ENCODE measurements at places on chromosomes 4 and X.

GRCh38 chrX:139120760-139121159 lies 409.2 kb upstream of the FGF13 start:
- DNase-seq: no peak

DNA sequence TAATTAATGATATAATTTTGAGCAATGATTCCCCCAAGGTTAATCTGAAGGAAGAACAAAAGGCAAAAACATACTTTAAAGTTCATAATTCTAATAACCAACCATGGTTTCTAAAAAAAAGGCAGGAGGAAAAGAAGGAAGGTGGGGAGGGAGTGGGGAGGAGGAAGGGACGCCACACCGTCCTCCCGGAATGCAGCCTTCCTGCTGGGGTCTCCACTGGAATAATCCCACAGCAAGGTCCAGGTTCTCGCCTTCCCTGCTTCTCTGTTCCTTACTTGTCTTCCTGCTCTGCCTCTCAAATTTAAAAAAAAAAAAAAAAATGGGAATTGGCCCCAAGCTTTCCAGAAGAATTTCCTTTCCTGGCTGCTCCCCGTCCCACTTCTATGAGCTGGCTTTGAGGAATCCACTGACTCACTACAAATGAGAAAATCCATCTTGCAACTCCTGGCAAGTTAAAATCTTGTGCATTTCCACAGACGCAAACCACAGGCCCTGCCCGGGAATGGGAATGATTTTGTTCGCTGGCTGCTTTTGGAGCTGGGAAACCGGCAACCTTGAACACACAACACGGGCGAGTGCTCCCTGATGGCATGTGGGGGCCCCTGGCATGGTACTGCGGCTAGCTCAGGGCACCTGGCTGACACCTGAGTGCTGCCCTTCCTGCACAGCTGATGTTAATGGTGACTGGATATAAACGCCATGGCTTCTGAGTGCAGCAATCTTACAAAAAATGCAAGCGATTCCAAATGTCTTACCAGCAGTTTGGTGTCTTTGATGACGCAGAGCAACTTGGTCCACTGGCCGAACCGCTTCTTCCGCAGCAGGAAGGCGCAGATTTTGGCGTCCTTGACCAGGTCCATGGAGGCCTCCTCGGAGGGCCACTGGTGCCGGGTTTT lies 97.0 kb downstream of the AFAP1 start:
- peak; percentile 35 for DNase-seq

- peak; percentile 86 for DNase-seq
Measured at GRCh38 chr4:83535520-83536361, at the start of gene GPAT3. GPAT3 (plus strand) TSS chr4:83536108; CDS start chr4:83536623, 515 bp downstream.

GRCh38 chr4:1658581-1658980 lies 25.5 kb downstream of the FAM53A start:
- no peak for DNase-seq

DNA sequence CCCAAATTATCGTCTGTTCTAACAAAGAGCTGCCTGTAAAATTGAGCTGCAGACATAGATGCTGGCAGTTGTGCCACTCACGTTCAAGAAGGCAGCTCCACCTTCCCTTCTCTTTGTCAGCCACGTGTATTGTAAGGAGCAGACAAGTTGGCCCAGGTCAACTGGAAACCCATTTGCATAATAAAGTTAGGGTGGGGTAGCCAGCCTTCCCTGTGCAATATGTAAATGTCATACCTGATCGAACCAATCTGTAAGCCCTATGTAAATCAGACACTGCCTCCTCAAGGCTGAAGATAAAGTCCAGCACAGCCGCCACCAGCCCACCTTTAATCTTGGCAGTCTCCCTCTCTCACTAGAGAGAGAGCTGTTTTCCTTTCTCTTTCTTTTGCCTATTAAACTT lies 117.2 kb downstream of the TMEM144 start:
- DNase-seq: no peak

- no peak for DNase-seq
Measured at GRCh38 chr4:169040559-169041261, 30.7 kb upstream of the CBR4 start.

GRCh38 chr4:4675051-4675581 lies 133.3 kb upstream of the STX18 start:
- DNase-seq: no peak

DNA sequence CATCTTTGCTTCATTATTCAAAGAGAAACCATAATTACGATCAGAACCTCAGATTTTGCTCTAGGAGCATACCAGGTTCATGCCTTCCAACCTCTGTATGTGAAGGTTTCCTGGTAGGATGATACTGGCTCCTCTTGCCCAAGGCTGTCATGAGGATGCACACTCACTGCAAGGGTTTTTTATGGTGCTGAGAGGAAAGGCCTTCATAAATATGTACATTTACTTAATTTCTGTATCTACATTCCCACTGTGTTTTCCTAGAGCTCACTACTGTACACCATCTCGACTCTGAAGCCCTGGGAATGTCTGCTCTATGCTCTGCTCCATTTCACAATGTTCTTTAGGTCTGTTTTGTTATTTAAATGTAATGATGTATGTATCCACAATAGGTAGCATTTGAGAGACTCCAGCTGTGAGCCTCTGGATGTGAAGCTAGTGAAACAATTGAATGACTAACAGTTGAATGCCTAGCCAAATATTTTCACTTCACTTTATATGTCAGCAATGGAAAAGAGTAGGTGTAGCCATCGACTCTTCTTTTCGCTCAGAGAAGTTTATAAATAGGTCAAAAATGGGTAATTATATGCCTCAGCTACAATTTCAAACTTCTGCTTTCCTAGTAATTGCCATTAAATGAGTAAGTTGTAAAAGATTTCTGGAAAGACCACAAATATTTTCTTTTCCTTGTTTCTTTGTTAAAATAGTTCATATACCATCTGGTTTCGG lies 228.0 kb downstream of the PALLD start:
- DNase-seq: no peak

DNA sequence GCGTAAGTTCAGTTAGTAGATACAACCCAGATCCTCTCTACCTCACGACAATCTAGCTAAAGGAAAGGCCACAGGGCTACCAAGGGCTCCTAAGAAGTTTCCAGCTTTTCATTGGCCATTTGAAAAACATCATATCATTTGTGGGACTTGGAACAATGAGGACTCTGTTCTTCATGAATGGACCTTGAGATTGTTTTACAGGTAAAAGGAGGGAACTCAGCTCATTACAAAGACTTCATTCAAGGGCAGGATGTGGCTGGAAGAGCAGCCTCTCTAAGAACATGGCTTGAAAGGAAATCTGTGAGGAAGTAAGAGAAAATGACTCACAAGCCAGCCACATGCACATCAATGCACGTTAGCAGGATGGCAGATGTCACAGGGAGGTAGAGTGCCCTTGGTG lies 105.9 kb upstream of the SLC7A11 start:
- DNase-seq: no peak

- no peak for DNase-seq
Measured at GRCh38 chr4:125280892-125281403, 33.8 kb upstream of the FAT4 start.

- DNase-seq: no peak
Measured at GRCh38 chr4:46850026-46850425, 59.0 kb downstream of the COX7B2 start.

GRCh38 chr4:36320117-36320896 lies 38.9 kb downstream of the DTHD1 start:
- DNase-seq: no peak

DNA sequence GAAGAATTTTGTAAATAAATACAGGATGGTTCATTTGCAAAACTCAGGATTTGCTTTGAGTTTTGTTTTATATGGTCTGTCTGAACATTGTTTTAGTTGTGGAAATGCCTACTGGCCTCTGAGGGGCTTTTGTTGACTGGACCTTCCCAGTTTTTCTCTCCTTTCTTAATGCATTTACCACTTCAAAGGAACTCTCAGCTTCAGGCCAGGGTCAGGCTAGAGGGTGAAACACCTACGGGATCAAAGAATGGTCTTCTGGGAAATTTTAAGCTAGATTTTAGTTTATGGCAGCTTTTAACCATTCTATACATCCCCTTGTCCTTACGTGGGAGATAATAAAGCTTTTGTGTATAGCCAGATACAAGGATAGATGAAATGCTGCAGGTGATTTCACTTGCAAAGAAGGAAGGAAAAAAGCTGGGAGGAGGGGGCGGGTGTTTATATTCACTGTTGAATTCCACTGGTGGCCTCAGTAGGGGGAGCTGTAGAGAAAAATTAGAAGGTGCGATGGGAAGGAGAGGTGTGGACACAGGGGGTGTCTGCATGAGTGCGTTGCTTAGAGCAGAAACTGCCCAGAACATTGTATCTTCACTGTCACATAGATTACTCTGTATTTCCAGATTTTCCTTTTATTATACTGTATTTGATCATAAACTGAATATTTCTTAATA lies 151.8 kb downstream of the TSPAN5 start:
- DNase-seq: no peak

- DNase-seq: no peak
Measured at GRCh38 chrX:65451663-65452062, 82.9 kb downstream of the LAS1L start.

GRCh38 chrX:139234898-139235297 lies 295.6 kb upstream of the F9 start:
- DNase-seq: no peak

DNA sequence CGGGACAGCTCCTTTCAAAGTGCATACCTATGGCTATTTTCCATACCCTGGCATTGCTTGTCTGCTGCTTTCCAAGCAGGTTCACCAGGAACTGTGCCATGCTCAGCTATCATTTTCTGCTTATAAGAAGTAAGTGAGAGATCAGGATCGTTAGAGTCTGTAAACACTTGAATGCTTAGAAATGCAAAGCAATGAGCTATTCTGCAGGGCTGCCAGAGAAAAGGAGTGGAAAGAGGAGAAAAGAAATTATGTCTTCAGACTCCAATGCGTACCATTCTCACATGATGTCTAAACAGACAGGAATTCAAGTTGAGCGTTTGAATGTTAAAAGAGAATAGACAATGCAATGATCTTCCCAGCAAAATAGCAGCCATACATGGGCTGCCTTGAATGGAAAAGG lies 245.5 kb upstream of the SLC7A11 start:
- no peak for DNase-seq

GRCh38 chr4:152351080-152351479 lies 184.8 kb downstream of the FBXW7 start:
- no peak for DNase-seq

DNA sequence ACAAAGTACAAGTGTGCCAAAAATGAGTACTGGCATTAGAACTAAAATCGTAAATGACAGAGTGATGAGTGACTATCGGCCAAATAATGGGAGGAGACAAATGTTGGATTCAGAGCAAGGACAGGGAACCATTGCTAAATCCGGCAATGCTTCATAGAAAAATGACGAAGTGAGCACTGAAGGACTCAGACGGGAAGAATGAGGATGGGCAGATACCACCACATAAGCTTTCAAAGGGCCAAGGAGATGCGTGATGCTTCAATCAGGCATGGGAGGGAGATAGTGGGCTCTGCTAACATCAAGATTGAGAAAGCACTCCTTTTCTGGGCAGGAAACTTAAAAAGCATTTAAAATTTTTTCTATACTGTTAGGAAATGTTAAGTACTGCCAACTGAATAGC lies 21.6 kb downstream of the RBBP7 start:
- DNase-seq: no peak

DNA sequence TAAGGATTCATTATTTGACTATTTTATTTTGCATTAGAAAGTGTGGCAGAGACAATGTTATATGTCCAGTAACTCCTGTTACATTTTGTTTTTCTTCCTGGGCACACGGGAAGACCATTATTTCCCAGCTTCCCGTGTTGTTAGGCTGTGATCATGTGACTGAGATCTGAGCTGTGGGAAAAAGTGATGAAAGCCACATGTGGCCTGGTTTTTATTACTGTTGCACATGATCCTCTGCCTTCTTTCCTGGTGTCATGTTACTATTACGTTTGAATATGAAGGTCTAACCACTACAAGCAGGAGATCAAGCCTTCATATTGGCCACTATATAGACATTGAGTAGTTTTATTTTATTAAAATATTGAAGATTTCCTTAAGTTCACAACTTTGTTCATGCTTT lies 28.2 kb upstream of the MID1 start:
- DNase-seq: no peak

DNA sequence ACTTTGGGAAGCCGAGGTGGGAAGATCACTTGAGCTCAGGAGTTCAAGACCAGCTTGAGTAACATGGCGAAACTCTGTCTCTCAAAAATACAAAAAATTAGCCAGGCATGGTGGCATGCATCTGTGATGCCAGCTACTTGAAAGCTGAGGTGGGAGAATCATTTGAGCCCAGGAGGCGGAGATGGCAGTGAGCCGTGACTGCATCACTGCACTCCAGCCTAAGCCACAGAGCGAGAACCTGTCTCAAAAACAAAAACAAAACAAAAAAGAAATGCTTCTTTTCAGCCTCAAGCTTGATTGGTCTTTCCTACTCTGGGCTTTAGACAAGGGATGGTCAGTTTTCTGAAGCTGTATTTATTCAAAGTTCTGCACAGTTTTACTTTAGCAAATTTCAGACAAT lies 15.8 kb upstream of the DHRSX start:
- no peak for DNase-seq

DNA sequence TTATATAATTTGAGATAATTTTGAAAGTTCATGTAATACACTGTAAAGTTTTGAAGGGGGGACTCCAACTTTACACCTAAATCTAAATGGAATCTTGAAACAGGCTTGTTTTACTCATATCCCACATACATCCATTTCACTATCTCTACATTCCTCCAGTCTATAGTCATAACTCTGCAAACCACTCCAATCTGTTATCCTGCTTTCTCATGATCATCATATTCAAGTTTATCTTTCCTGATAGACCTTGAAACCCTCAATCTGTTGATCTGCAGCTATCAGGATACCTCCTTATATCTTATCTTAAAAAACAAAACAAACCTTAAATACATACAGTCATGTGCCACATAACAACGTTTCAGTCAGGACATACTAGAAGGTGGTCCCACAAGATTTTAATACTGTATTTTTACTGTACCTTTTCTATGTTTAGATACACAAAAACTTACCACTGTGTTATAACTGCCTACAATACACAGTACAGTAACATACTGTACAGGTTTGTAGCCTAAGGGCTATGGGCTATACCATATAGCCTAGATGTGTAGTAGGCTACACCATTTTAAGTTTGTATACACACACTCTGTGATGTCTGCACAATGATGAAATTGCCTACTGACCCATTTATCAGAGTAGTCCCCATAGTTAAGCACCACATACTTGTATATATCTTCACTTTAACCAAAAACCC lies 14.0 kb downstream of the CHIC2 start:
- no peak for DNase-seq

DNA sequence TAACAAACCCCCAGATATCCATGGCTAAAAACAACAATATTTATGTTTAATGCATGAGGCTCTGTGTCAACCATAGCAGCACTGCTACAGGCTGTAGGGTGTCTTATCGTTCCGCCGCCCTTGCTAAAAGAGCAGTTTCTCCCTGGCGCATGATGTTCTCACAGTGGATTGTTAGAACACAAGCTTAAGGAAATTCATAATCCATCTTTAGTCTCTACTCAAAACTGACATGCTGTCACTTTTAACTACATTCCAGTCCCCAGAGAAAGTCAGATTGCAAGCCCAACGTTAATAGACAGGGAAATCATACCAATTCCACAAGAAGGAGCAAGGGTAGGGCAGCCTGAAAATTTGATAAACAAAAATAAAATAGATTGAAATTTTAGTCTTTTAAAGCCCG lies 1960.8 kb downstream of the PCDH7 start:
- no peak for DNase-seq

Measured in gastrocnemius medialis (tissue), 4 donors.